ENCODE measurements at places on chromosomes 1 and 21.

- no peak for DNase-seq
Observed at GRCh38 chr1:25757846-25758185, 42.2 kb upstream of the SELENON start.

GRCh38 chr1:23405946-23406345 lies 18.6 kb downstream of the TCEA3 start:
- no peak for DNase-seq

- DNase-seq: no peak
Observed at GRCh38 chr1:162406811-162407210, 5.1 kb downstream of the SH2D1B start.

GRCh38 chr1:60956520-60956919 lies 125.8 kb upstream of the NFIA start:
- no peak for DNase-seq

- no peak for DNase-seq
Observed at GRCh38 chr1:202568410-202568809, 141.8 kb downstream of the SYT2 start.

DNA sequence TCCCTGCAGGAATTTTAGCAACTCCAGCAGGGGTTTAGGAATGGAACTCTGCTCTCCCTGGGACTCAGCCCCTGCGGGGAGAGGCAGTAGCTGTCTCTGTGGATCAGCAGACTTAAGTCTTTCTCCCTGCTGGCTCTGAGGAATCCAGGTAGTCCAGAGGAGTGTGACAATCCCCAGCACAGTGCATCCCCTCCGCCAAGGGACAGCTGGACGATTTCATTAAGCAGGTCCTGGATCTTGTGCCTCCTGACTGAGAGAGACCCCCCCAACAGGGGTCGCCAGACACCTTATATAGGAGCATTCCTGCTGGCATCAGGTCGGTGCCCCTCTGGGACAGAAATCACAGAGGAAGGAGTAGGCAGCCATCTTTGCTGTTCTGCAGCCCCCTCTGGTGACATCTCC lies 30.6 kb downstream of the AKT3 start:
- no peak for DNase-seq

DNA sequence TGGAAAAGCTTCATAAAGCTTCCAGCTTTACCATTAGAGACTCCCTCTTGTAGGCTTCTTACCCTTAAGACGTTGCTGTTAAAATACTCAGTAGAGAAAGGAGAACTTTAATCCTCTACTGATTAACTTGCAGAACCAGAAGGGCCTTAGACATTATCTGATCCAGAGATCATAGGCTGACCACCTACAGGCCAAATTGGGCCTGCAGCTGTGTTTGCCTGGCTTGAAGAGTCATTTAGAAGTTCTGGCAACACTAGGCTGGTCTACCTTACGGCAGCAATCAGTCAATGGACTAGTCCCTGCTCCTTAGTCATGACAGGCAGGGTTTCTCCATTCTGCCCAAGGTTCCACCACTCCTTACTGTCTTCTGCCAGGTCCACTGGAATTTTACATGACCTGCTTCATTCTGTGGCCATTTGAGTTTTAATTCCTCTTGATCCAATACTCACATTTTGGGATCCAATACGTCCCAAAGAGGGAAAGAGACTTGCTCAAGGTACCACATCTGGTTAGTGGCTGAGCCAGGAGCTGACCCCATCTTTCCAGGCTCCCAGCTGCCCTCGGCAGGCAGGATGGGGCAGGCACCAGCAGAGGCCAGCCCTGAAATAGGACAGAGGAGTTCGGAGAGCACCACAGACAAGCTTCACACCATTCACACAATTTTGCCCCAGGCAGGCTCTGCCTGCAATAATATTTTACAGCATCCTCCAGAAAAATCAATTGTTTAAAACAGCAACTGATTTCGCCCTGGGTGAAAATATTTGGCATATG lies 96.8 kb downstream of the TNR start:
- no peak for DNase-seq

DNA sequence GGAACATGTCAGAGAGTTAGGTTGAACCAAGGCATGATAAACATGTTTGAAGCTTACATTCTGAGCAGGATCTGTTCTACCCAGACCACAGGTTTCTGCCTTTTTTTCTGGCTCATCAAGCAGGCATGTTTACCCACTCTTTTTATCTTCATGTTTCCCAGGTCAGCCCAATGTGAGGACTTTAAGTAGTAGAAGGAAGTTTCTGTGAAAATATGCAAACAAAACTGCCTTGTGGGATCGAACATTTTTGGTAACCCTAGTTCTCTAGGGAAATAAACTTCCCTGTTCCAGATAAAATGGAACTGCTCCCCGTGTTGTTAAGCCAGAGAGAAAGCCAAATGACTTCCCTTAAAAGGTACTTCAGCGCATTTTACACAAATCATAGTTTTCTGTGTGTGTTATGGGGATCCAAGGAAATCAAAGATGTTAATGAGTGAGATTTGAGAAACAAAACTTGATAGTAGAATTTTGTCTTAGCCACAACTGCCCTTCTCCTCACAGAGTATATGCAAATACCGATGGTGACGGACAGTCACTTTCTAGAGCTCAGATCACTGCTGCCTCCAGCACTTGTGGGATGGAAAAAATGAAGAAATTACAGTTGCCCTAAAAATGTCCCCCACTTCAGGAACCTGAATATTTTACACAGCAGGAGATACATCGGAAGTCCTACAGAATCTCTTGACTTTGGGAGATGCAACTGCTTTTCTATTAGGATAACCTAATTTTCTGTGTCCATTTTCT lies 765 bp upstream of the HIPK1 start:
- no peak for DNase-seq

- no peak for DNase-seq
Observed at GRCh38 chr1:218718206-218718605, 373.1 kb downstream of the TGFB2 start.

DNA sequence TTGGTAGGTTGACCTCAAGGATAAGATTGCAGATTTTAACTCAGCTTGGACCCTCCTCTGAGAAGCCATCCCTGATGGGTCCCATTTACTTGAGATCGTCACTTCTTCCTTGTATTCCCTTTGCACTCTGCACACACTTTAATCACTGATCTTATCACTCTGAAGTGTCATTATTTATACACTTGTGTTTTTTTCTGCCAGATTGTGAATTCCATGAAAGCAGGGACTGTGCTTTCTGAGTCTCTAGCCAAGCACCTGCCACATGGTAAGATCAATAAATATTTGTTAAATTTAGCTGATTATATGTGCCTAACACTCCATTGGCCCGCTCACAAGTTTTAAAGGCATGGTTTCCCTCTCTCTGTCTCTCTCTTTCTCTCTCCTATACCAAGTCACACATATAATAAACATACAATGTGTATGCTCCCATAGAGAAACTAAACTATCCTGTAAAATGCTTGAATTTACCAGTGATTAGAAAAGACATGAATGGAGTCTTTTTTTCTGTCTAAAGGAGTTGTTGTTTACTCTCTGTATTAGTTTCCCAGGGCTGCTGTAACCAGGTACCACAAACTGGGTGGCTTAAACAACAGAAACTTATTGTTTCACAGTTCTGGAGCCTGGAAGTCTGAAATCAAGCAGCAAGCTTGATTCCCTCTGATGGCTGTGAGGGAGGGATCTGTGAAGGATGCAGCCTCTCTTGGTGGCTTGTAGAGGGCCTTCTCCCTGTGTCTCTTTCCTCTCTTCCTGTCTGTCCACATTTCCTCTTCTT lies 105.2 kb upstream of the GADD45A start:
- no peak for DNase-seq

- no peak for DNase-seq
Observed at GRCh38 chr1:219153723-219154122, 20.0 kb upstream of the LYPLAL1 start.

DNA sequence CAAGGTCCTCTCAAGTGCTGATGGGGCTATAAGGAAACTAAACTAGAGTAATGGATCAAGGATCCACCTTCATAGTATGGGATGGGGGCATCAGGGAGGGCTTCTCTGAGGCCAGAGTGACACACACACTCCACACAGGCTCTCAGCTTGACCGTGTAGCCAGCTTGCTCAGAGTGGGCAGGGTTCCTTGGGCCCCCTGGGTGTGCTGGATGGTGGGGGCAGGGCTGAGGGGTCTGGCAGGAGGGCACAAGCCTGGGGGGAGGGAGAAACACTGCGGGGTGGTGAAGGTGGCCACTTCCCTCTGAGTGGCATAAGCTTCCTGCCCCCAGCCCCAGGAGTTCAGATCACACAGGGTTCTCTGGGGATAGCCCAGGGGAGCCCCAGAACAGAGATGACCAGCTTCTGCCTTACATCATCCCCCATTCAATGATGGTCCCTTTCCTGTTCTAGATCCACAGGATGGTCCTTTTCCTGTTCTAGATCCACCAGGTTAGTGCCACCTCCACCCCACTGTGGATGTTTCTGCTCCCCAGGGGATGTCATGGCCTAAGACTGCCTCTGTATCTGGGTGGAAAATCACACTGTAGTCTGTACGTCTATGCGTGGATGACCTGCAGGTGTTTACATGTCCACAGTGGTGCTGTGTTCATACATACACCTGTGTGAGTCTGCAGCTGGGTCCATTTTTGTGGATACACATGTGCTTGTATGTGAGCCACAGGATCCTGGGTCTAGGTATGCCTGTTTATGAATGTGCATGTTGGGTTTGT lies 525.0 kb downstream of the PTPRU start:
- no peak for DNase-seq

- DNase-seq: no peak
Observed at GRCh38 chr1:56416495-56416894, 162.9 kb downstream of the PLPP3 start.

DNA sequence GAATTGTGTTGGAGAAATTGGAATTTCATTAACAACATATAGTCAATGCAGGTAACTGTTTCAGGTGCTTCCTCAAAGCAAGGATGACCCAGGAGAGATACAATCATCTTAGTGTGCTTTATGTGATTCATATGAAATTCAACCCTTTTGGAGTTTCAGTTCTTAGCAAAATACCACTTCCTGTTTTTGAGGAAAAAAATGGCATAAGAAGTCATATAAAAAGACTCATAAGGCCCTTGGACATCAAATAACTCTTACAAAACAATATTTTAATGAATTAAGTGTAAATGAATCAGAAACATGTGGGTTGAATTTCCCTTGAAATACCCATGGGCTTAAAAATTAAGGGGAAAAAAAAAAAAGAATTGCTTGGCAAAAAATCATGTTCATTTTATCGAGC lies 926.6 kb downstream of the LTN1 start:
- DNase-seq: no peak

DNA sequence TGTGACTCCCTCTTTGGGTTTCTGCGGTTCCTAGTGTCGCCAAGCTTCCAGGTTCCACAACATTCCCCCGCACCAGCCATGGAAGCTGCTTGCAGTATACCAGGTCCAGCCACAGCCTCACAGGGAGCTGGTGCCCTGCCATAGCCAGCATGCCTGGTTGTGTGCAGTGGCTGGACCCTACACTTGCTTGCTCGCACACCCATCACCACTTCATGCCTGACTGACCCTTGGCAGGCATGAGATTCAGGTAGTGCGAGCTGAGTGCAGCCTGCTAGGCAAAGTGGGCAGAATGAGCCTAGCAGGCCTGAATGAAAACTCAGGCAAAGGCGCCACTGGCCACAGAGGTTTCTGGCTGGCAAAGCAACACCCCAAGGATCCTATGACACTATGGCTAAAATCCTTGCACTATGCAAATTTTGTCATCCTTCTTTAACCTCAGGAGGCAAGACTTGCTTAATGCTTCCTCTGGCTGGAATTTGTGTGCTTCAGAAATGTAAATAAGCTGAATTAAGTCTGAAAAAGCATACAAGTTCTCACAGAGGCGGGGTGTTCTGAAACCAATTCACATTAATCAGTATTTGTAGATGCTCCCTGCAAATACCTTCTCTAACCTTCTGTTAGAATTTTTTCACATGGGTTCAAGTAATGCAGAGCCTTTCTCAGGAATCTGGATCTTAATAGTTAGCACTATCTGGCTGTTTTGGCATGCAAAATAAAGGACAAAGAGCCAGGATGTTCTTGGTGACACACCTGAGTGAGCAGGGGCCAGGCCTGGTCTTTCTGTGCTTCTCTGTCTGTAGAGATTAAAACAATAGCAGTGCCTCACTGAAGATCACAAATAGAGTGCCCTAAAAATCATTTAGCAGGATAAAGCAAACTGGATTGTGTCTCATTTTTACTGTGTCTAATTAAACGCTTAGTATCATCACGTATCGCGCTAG lies 256.9 kb downstream of the GPATCH2 start:
- no peak for DNase-seq

DNA sequence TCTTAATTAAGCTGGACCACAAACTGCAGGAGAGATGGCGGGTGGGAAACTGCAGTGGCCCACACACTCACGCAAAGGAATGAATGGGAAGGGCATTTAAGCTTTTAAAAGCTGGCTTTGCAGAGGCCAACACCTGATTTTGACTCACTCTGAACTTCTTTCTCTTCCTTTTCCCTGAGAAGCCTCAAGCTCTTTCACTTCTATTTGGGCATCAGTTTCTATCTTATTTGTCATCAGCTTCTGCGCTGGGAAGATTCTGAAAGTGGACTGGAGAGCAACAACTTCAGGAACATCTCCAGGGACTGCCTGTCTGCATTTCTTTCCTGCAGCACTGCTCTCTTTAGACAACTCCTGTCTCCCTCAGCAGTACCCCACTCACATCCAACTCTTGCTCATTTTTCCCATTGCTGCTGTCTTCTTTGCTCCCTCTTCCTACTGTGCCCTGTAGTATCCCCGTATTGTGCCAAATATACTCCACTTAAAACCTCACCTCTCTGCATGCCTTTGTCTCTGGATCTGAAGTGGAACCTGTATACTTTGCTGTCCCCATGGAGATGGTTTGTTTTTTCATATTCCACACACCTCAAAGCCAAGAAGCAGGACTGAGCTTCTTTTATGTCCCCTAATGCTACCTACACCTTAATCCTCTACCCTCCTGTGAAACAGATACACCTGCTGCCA lies 143.3 kb upstream of the JUN start:
- DNase-seq: no peak

DNA sequence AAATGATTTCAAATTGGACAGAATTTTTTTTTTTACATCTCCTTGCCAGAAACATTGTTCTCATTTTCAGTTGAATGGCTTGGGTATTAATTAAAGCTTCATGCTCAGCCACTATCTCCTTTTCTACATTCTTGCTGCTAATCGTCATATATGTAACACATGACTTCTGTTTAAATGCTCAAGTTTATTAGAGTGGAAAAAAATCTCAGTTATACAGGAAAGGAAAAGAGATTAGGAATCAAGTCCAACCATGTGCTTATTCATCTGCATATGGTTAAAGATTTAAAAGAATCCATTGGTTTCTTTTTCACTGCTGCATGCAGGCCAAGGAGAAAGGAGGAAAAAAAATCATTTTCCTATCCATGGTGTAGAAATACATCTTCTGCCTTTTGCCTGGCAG lies 47.3 kb upstream of the CNN3 start:
- DNase-seq: no peak

DNA sequence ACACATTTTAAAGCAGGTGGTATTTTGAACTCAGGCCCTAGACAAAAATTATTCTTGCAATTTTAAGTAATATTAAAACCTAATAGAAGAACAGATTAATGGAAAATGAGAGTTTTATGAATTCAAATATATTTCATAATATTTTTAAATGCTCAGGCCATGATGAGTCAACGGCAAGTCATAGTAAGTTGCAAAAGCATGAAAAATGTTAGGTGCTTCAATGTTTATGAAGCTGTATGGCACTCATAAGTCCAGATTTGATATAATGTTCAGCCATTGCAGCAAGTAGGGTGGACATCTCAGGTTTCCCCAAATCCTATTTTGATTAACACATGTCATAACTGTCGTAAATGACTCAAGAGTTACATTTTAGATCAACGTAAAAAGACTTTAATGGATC lies 112.6 kb downstream of the GRIK1 start:
- DNase-seq: no peak

- DNase-seq: no peak
Observed at GRCh38 chr1:152774875-152775274, at the start of gene LCE1F. LCE1F (plus strand) TSS chr1:152775140; CDS start chr1:152776372, 1,232 bp downstream.
